ENCODE measurements at places on chromosomes 13 and 19. TPM values are rescaled to one million over a fixed set of nuclear protein-coding genes. Genes with fewer than 3 reads are reported as not detected.

PTH2 gene
- total RNA-seq, result not detected

ZNF578 gene
- total RNA-seq, result 0.32 TPM

CYP4F2 gene
- 0.24 TPM for total RNA-seq

ZIK1 gene
- total RNA-seq, result 3.3 TPM

CYP4F12 gene
- not detected for total RNA-seq

MYO1F gene
- total RNA-seq, result 2.2 TPM

KCNRG gene
- total RNA-seq, result not detected

RGL3 gene
- total RNA-seq, result not detected

MTUS2 gene
- not detected for total RNA-seq

ZNF776 gene
- 9.4 TPM for total RNA-seq

TMEM59L gene
- total RNA-seq, result 0.21 TPM

LILRA1 gene
- not detected for total RNA-seq

CYP4F8 gene
- total RNA-seq, result not detected

PSG2 gene
- total RNA-seq, result not detected

LILRB1 gene
- 0.36 TPM for total RNA-seq

ZNF561 gene
- 28.7 TPM for total RNA-seq

ZNF626 gene
- 8.2 TPM for total RNA-seq

KIR3DL1 gene
- not detected for total RNA-seq

C19orf81 gene
- total RNA-seq, result 1.7 TPM

RFPL4A gene
- not detected for total RNA-seq

DNM2 gene
- total RNA-seq, result 144 TPM

FAM187B gene
- not detected for total RNA-seq

MEIS3 gene
- total RNA-seq, result not detected

SOX1 gene
- total RNA-seq, result not detected

ICAM4 gene
- not detected for total RNA-seq

SIGLEC7 gene
- not detected for total RNA-seq

CABP5 gene
- not detected for total RNA-seq

PRR12 gene
- total RNA-seq, result 16.4 TPM

All from activated naive CD4-positive, alpha-beta T cell treated with anti-CD3 and anti-CD28 coated beads for 36 hours (primary cell).